ENCODE measurements at places on chromosomes 2 and 18.

DNA sequence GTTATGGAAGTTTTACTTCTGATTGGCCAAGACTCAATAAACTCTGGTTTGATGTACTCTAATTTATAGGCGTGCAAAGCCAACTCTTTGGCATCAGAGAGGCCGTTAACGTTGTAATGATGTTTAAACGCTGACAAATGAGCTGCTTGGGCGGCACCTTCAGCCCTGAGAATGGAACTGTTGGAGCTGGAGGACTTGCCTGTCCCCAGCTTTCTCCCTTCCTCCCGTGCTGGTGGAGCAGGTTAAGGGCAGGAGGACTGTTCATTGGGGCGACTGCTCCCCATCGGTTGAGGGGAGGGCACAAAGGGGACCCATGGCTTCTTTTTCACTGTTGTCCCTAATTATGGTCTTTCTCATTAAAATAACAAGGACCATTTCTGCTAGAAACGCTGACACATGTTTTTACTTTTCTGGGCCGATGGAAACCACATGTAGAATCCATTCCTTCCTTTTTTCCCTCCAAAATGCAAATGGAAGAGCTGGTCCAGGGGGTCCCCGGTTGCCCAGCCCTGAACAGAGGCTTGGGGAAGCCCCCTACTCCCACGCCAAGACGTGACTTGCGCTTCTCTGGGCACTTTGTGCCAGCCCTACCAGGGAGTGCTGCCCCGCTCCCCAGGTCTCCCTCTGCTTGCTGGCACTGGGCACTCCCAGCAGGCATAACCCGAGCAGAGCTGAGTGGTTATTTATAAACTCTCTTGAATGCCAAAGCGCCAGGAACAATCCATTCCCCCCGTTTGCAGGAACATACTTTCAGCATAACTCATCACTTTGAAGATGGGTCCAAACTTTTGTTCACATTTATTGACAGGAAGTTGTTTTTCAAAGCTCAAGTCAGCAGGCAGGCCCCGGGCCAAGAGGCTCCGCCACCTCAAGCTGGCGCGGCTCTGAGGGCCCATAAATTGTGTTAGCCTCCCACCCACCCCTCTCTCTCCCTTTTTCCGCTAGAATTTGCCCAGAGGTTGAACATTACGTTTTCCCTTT is 170.1 kb downstream of the ASB1 start:
- peak; percentile 88 for DNase-seq

- no peak for DNase-seq
Observed at GRCh38 chr2:3042601-3043585, 334.7 kb downstream of the EIPR1 start.

- no peak for DNase-seq
Observed at GRCh38 chr18:55416791-55417190, 171.2 kb downstream of the TCF4 start.

- DNase-seq: no peak
Observed at GRCh38 chr18:79479761-79480161, 84.0 kb downstream of the NFATC1 start.

DNA sequence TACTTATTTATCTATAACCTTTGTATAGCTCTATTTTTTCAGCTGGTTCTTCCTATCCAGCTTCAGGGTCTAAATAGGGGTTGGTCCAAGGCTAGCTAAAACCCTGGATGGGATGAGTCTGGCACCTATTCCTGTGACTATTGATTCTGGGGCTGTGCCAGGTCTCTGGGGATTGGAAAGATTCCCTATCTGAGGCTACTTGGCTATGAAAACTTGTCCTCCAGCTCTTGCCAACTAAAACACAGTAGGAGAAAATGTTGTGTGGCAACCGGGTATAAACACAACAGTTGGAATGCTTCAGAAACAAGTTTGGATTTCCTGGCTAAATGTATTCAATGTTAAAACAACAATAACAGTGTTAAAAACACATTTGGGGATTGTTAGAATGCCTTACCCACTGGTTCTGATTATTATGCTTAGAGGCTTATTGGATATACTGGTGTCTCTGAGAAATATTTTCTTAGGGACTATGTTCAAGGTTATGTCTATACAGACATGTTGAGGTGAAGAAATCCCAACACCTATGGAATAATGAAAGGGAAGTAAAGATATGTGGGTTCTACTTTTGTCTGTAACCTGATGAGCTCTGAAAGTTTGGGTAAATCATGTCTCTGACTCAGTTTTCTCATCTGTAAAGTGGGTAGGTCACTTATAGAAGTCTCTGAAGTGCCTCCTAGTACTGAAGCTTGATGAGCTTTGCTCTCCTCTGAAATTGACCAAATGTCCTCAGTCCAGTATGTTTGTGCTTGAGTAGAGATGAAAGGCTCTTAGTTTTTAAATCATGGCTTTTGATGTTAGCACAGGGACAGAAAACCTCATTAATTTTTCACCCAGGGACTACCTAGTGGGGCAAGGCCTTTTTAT is 460.7 kb downstream of the MTX2 start:
- no peak for DNase-seq

DNA sequence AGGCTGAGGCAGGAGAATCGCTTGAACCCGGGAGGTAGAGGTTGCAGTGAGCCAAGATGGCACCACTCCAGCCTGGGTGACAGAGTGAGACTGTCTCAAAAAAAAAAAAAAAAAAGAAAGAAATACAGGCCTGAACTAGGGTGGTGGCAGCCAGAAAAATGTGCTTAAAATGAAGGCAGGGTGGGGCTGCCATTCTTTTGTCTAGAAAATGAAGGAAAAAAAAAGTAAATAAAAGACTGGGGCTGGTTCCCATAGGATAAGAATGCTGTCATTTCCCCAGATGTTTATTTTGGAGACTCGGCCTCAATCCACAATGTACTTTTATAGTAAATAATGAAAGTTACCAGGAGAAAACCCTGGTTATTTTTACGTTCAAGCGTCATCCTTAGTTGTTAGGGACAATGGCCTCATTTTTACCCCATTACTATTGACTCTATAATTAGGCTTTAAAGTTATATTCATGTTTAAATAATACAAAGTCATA is 58.9 kb downstream of the ATP8B1 start:
- no peak for DNase-seq

DNA sequence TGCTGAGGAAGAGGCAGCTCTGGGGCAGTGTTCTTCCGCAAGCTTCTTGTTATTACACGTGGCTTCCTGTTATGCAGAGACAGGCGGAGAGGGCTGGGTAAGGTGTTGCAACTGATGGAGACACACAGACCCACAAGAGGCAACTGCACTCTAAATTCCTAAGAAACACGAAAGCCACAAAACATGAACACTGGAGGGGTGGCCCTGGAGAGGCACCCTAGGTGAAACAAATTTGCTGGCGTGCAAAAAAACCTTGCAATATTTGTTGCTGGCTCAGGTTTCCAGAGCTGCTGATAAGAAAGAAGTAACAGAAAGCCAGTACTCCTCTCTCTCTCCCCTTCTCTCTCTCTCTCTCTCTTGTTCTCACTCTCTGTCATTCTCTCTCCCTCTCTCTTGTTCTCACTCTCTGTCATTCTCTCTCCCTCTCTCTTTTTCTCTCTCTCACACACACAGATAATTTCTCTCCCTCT is 31.8 kb downstream of the ARHGAP25 start:
- DNase-seq: no peak

DNA sequence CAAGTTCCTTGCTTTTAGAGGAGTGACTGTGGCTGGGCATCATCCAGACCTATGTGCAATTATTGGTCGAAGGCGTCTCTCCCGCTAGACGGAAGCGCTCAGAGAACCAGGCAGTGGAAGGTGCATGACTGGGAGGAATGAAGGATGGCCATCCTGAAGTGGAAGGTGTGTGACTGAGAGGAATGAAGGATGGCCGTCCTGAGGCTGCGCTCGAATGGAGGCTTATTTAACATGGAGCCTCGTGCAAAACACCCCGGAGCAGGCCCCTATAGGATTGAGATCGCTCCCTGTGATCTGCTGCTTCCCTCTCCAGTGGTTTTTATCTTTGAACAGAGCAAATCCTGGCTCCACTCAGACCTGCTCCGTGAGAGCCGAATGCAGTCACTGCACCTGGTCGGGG is 140.2 kb upstream of the ID2 start:
- DNase-seq: no peak

GRCh38 chr2:188819011-188819410 is 155.2 kb upstream of the COL3A1 start:
- no peak for DNase-seq

- no peak for DNase-seq
Observed at GRCh38 chr18:45399643-45400042, 215.6 kb upstream of the SLC14A2 start.

- DNase-seq: peak; percentile 76
Observed at GRCh38 chr2:128404709-128405466, 86.2 kb upstream of the HS6ST1 start.

GRCh38 chr2:19759880-19760279 is 141.9 kb downstream of the TTC32 start:
- peak; percentile 18 for DNase-seq

GRCh38 chr2:105701042-105701441 is 43.7 kb upstream of the NCK2 start:
- no peak for DNase-seq

DNA sequence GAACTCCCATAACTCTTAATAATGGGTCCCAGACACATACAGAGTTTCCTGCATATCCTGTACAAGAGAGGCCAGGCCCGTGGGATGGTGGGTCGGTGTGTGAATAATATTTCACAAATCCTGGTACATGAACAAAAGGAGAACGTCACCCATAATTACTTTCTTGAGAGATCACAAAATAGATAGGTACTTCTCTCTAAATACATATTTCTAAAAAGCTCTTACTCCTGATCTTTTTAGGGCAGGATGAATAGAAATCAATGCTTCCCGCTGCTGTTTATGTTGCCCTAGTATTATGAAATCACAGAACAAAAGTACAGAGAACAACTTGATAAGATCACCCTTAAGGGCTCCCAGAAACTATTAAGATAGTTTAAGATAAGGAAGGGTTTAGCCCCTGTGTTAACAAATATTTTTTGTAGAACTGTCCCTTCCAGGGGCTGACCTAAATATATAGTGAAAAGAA is 5.4 kb downstream of the IRS1 start:
- no peak for DNase-seq

DNA sequence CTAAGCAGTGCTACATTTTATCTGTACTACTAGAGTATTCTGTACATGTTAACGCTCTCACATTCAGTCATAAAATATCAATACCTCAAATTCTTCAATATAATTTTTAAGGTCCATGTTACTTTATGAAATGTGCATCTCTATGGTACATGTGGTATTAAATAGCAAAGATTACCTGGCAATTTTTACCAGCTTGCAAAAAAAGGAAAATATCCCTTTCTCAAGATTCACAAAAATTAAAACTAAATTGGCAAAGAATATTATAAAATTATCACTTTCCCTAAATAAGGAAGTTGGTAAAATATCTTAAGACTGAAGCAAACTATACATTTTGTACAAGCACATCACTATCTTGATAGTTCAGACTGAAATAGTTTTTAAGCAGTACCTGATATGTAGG is 115.0 kb upstream of the RNU4ATAC start:
- DNase-seq: no peak

GRCh38 chr2:210792000-210792399 is 235.6 kb downstream of the CPS1 start:
- no peak for DNase-seq

DNA sequence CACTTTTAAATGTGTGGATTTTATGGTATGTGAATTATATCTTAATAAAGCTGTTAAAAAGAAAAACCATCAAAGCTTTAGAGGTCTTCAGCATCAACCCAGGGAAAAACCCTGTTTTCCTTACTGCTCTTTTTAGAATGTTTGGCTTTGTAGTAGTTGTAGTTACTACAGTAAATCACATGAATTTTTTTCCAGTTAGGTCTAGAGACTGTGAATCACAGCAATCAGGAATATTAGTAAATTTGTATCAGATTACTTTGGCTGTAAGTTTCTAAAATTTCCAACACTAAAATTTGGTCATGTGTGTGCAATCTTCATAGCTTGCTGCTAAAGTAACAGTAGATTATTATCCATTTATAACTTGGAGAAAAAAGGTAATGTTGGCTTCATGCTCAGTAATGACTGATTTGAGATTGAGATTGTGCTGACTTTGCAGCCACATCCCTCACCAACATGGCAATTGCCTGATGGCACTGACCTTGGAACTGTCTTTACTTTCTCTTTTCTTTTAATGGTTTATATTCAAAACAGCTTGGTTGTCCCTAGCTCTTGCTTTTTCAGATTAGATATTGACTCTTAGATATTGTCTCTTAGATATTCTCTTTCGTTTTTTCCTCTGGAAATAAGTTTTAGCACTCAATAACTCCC is 41.1 kb downstream of the LCLAT1 start:
- DNase-seq: no peak

DNA sequence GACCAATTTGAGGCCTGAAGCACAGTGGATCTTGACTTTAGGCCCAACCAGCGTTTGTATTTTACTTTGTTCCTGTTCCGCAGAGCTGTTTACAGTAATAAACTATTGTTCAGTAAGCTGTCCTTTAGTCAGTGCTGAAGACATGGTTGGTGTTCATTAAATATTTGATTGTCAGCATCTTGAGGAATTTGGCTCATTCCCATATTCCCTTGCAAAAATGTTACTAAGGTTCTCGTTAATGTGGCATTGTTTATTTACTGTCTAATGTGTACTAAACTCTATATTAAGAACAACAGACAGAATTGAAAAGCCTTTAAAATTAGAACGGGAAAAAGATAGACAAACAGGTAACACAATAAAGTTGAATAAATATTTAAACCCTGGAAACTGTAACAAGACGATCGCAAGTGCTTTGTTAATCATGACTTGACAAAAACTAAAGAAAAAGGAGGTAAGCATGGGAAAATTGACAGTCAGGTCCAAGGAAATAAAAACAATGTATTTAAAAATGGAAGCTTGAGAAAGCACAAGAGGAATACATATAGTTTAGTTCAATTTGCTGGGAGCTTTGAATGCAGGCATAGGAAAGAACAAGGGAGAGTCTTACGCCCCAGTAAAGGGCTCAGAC is 1060.8 kb upstream of the CRIM1 start:
- DNase-seq: no peak

GRCh38 chr2:148675708-148676107 is 31.2 kb downstream of the EPC2 start:
- no peak for DNase-seq

- no peak for DNase-seq
Observed at GRCh38 chr18:53441761-53442414, 782.6 kb downstream of the MBD2 start.

DNA sequence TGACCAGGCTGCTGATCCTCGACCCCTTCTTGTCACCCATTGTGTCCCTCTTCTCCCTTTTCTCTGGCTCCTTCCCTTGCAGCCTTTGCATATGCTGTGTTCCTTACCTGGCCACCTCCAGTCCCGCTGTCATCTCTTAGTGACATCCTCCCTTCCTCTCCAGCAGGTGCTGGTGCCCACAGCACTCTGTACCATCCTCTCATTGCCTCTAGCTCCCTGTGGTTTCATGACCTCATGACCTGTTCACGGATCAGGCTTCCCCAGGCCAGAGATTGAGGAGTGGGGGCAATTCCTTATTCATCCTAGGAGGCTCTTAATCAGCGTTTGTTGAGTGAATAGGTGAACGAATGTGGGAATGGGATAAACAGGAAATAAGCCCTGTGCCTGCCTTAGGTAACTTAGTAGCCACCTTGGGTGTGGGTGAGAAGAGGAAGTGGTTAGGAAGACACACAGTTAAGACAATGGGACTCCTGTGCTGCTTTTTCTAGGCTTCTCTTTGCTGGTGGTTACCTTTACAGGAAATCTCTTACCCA is 35.5 kb downstream of the ITGA6 start:
- no peak for DNase-seq

GRCh38 chr2:199378948-199379650 is 78.6 kb downstream of the SATB2 start:
- DNase-seq: no peak
